ENCODE measurements at places on chromosomes 6 and 20.
A peak's percentile ranks its signal among the peaks of the same experiment; 100 is the strongest.

- no peak for DNase-seq
Observed at GRCh38 chr6:112470950-112471349, 123.8 kb downstream of the RFPL4B start.

DNA sequence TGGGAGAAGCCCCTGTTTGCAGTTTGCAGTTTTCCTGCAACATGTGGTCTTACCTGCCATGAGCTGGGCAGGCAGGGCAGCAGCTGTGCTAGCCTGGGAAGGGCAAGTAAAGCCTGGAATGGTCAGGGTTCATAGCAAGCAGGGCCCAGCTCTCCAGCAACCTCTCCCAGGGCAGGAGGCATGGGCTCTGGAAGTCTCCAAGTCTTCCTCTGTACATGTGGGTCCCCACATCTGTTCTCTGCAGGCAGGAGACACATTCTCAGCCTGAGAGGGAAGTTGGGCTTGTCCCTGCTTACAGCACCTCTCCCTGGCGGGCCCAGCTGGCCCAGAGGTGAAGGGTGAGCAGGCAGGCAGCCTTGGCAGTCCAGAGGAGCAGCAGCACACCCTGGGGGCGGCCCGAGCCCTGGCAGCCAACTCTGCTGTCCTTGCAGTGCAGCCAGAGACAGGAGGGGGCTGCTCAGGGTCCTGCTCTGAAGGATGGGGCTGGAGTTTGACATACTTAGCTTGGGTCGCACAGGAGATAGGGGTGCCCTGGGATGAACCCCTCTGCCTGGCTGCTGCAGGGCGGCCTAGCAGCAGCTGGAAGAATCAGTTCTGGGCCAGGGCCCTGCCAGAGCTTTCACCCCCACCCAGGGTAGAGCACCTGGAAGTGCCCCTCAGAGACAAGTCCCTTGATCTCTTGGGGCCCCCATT is 176.0 kb downstream of the MRPL14 start:
- peak; percentile 77 for DNase-seq

DNA sequence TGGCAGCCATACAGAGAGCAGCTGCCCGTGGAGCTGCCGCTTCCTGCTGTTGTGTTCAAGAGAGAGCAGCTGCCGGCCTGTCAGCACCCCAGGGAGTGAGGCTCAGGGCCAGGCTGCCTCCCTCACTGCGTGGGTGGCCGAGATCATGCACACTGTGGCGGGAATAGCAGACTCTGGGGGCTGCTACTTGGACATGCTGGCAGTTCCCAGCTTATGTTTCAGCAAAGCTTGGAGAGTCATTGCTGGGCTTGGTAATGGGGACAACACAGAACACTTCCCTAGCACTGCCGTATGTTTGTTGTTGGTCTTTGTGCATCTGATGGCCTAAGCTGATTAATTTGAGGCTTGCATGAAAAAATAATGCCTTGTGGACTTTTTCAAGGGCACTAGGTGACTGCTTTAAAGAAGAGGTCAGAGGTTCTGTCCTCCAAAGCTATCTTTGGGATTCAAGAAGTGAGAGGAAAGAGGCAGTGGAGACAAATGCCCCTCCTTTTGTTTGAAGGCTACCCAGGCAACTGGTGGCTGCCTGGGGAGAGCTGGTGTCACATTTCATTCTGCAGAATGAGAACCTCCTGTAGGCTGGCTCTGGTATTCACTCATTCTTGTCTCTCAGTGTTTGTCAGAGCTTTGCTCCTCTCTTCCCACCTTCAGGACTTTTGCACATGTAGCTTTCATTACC is 18.8 kb downstream of the MRAP2 start:
- DNase-seq, result no peak

- DNase-seq, result no peak
Observed at GRCh38 chr6:169291646-169292337, 38.1 kb upstream of the THBS2 start.

DNA sequence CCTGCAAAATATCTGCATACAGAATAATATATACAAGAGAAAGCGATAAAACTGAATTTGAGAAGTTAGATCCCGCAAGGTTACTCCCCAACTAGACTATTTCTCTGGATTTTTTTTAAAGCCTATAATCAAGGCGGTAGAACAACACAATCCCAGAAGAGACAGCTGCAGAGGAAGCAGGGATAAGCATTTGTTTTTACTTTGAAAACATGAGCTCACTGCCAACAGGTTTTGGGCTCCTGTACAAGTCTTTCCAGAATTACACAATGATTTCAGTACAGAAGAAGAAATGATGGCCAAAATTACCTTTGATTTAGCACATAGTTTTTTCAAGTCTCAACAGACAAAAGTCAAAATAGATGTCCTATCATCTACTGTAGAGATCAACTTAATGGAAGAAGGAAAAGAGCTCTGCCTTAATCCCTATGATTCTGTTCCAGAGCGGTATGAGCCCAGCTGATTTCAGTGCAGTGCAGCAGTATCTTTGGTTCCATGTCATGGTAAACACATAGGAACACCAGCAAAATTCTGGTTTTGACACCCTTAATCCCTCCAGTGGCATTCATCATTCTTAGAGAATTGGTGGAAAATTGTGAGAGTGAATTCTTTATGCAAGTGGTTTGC is 304.3 kb downstream of the HDGFL1 start:
- no peak for DNase-seq

GRCh38 chr6:143397227-143398222 is 53.0 kb downstream of the ADAT2 start:
- DNase-seq, result no peak

GRCh38 chr6:106613590-106613989 is 15.7 kb downstream of the RTN4IP1 start:
- no peak for DNase-seq

DNA sequence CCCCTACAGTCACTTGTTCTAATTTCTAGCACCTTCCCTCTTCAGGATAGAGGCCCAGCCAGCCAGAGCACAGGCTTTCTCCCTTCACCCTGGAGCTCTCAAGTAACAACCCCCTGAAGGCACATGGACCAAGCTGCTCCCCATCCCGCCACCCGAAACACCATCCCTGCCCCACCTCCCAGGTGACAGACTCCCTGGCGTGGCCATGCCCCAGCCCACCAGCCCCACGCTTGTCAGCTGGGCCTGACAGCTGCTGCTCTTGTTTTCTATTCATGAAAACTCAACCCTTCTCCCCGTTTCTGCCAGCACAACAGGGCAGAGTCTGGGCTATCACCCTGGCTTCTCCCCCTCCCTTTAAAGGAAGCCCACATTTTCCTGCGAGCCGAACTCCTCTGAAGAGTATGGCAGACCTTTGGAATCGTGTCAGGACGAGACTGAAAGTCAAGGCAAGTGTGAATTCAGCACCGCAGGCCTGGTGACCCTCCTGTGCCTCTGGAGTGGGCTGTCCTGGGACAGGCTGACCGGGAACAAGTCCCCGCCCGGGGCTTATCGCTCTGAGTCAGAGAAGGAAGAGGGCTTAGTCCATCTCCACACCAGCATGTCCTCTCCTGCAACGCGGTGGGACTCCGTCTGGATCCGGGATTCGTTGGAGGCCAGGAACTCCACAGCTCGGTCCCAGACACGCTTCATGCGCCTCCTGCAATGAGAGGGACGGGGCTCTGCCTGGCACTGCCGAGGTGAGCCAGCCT is 16.7 kb downstream of the LEMD2 start:
- no peak for DNase-seq

- DNase-seq, result no peak
Observed at GRCh38 chr6:81572020-81572419, 180.5 kb downstream of the TENT5A start.

DNA sequence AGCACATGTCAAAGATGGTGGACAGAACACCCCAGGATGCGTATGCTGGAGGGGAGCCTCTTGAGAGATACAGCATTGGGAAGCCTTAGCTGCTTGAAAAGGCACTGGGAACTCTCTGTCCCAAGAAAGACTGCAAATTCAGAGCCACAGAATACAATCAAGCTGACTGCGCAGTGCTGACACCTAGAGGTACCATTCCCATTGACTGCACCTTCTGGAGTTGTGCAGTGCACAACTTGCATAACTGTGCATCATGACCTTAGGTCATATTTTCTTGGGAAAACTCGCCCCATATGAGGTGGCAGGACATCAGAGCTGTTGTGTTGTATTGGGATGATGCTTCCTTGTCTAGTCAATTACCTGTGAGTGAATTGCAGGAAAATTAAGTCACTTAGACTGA is 646.5 kb upstream of the NOX3 start:
- DNase-seq, result no peak

- no peak for DNase-seq
Observed at GRCh38 chr6:123604067-123604466, 32.7 kb downstream of the TRDN start.

DNA sequence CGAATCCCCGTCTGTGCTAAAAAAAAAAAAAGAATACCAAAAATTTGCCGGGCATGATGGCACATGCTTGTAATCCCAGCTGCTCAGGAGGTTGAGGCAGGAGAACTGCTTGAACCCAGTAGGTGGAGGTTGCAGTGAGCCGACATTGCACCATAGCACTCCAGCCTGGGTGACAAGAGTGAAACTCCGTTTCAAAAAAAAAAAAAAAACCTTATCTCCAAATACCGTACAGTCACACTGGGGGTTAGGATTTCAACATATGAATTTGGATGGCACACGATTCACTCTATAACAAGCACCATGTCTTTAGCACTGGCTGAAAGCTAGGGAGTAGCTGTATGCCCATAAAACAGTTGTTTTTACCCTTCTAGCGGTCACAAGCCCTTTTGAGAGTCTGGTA is 3.8 kb downstream of the SMIM13 start:
- no peak for DNase-seq

DNA sequence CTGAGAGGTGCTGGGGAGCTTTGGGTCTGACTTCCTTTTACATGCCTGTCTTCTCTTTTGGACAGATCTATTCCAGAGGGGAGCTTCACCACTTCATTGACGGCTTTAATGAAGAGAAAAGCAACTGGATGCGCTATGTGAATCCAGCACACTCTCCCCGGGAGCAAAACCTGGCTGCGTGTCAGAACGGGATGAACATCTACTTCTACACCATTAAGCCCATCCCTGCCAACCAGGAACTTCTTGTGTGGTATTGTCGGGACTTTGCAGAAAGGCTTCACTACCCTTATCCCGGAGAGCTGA is 13.1 kb downstream of the PRDM1 start:
- no peak for DNase-seq

DNA sequence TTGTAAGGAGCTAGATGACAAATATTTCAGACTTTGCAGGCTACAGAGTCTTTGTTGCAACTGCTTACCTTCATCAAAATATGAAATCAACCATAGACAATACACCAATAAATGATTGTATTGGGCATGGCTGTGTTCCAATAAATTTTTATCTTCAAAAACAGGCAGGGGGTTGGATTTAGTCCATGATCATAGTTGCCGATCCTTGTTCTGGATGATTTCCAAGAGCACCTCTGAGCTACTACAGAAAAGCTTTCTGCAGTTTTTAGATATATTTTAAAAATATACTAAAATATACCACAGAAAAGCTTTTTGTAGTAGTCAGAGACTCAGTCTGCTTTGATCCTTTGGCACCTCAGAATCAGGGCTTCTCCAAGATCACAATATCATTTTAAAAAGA is 145.0 kb downstream of the HTR1B start:
- no peak for DNase-seq

DNA sequence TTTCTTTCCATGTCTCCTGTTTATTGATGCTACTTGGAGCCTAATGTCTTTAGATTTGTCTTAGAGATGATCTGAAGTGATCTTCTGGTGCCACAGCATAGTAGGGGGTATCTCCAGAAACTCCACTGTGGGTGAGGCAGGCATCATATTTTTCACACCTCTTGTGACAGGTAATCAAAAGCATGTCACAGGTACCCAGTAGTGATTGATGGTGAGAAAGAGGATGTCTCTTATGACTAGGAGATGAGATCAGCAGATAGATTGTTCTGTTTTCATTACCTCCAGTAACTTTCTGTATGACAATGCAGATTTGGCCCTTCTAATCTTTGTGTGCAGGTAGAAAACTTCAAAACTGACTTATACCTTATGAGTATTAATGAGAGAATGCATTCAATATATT is 13.5 kb downstream of the NCOA7 start:
- DNase-seq, result no peak

DNA sequence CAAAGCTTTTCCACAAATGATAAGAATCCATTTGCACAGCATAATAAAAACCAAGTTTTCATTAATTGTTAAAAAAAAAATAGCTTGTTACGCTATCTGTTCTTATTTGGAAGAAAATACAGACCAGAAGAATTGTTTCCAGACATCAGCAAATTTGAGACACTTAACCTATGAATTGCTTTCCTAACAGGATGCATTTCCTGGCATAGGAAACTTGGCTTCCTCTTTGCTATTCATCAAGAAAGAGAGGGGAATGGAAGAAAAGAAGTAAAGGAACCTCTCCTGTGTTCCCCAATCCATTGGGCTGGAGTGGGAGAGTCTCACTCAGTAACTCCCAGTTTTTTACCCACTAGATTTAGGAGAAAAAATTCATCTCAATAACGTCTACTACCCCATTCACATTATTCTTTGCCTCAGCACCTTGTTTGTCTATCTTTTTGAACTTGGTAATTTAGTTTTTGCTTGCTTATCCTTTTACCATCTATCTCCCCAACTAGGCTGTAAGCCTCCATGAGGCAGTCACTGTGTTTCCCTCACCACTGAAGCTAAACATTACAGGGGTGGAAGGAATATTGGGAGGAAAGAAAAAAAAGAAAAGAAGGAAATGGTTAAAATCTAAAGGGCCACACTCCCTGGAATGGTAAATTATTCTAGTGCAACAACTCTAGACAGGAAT is 150.3 kb downstream of the COL21A1 start:
- no peak for DNase-seq

GRCh38 chr6:44182911-44183390 is 24.3 kb downstream of the CAPN11 start:
- no peak for DNase-seq

DNA sequence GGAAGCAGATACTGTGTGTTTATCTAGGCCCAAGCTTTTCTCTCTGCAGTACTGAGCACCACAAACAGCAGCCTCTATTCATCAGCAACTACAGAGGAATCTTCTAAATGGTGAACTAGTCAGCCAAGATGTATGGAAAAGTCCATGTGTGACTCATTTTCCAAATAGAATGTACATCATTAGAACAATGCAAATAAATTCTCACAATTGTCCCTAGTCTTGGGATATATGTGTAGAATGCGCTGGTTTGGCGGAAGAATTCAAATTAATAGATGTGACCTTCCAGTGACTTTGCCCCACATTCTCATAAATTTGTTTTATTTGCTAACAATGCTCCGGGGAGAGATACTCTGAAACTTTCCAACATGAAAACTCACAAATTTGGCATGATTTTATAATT is 436.2 kb downstream of the CBLN4 start:
- DNase-seq, result no peak

DNA sequence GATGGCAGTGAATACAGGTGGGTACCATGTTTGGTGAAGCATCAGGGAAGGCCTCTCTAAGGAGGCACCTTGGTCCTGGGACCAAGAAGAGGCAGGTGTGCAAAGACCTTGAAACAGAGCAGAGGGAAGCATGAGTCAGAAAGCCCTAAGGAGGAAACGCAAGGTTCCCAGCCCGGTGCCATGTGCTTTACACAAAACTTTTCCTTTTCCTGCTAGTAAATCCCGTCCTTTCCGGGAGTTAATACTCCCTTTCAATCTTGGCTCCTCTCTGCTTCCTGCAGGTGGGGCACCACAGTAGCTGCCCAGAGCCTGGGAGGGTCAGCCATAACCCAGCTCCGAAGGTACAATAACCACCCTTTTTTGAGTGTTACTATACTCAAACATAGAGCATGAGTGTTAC is 19.4 kb upstream of the SLC23A2 start:
- no peak for DNase-seq

All from suppressor macrophage (primary cell).